ENCODE measurements at places on chromosomes 5 and 9.

- no peak for DNase-seq
These were observed 11.1 kb upstream of the NADK2 start for GRCh38 chr5:36252722-36253365.

- no peak for DNase-seq
These were observed 6.4 kb downstream of the PLIN2 start for GRCh38 chr9:19120877-19121276.

- no peak for DNase-seq
These were observed 15.8 kb downstream of the RAB14 start for GRCh38 chr9:121185774-121186403.

GRCh38 chr5:109929376-109929775, 239.6 kb downstream of the MAN2A1 start:
- no peak for DNase-seq

DNA sequence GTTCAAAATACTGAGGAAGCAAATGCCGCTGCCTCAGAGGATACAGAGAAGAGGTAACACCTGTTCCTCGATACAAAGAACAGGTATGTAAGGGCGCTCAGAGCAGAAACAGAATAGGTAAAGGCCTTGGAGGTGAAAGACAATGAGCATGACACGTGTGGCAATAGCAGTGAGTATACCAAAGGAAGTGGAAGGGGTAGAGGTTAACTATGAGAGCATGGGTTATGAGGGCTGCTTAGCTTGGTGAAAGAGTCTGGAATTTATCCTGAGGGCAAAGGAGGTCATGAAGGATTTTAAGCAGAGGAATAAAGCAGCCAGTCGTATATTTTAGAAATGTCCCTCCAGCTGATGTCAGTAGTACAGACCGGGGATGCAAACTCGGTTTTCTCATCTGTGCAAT, 269.8 kb upstream of the ZNF462 start:
- no peak for DNase-seq

- no peak for DNase-seq
These were observed 99.7 kb upstream of the CDKN2B start for GRCh38 chr9:22108581-22109370.

DNA sequence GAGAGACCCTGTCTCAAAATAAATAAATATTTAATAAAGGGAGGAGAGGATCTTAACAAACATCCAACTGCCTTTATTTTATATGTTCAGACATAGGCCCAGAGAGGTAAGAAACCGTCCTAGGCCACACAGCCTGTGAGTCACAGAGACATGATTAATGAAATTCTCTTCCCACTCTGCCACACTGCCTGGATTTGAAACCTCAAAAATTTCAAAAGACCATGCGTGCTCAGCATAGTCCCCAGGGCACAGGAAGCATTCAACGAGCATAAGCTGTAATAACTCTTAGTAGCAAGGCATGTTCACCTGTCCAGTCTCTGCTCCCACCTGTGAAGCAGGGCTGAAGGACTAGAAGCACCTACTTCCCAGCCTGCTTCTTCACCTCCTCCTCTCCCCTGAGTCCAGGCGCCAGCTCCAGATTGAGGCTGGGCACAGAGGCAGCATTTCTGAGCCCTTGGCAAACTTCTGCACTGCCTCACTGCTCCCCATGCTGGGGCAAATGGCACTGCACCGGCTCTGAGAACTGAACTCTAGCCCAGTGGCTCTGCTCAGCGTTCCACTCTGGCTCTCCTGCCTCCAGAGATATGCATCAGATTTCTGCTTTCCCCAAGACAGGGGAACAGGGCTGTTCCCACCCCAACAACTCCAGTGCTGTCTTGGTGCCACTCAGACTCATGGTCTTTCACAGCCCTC, 1.1 kb downstream of the FAT2 start:
- DNase-seq = no peak

GRCh38 chr5:67214036-67214435, 17.4 kb upstream of the CD180 start:
- DNase-seq = no peak

- DNase-seq = no peak
These were observed 3.8 kb downstream of the ZNF618 start for GRCh38 chr9:113879911-113880310.

DNA sequence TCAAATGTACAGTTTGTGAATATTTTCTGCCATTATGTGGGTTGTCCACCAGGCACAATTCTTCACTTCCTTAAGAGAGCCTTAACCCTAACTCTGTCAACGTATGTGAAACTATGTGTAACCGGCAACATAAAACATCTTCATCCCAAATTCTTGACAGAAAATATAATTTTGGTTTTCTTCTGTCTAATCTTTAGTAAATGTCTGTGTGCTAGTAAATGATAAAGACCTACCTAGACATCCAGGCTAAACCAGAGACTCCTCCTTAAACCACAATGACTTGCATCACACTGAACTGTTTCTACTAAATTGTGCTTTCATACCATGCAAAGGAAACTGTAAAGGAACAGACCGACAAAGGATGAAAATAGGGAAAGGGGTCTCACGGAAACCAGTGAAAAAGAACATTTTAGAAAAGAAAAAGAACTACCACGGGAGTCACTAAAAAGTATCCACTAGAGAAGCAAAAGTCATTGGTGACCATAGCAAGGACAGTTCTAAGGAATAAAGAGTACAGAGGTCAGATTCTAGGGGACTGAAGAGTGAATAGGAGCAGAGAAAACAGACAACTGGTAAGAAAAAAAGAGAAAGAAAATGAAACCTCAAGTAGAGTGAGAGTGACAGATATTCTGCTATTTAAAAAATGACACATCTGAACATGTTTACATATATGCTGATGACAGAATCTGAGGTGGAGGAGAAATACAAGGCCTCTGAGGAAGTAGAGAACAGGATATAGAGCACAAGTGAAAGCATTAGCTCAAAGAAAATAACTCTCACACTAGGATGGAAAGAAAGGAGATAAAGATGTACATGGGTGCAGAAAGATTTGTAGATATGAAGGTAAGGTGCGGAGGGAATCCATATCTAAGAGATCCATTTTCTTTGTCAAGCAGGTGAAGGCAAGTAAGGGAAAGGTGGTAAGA, 49.4 kb downstream of the FNIP1 start:
- no peak for DNase-seq

- DNase-seq = no peak
These were observed 53.6 kb downstream of the RAB24 start for GRCh38 chr5:177249761-177250537.

GRCh38 chr5:8209500-8209899, 340.6 kb downstream of the MTRR start:
- DNase-seq = no peak

DNA sequence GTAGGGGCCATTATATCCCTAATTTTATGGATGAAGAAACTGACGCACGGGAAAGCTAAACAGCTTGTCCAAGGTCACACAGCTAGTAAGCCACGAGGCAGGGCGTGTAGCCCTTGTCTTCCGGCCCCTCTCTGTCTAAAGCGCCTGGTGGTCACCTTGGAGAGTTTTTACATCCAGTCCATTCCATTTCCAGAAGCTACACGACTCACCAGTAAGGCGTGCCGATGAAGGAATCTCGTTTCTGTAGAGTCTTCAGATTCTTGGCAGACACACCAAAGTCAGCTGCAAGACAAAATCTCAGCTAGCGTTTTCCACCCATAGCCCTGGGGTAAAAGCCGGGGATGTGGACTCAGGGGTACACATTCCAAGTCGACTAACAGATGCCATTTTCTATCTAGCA, 80.5 kb downstream of the STK10 start:
- DNase-seq = no peak

DNA sequence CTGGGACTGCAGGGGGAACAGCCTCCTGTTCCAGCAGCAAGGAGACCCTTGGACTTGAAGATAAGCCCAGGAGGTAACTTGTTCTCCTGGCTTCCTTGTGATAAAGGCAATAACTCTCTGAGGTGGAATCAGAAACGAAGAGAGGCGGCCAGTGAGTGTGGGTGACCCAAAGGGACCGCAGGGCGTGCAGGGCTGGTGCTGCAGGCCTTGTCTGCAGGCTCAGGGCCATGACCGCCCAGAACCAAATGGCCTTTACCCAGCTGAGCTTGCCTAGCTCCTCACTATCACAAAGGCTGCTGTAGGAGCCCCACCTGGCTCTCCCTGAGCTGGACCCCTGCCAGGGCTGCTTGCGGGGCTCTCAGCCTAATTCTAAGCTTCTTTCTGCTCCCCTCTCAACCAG, 72.5 kb downstream of the NDFIP1 start:
- DNase-seq = no peak

- no peak for DNase-seq
These were observed 150.8 kb downstream of the MEF2C start for GRCh38 chr5:88732181-88732633.

- no peak for DNase-seq
These were observed 161.9 kb downstream of the MAPKAP1 start for GRCh38 chr9:125544988-125545651.

GRCh38 chr5:42950116-42950455, 90.0 kb downstream of the ANXA2R start:
- no peak for DNase-seq

DNA sequence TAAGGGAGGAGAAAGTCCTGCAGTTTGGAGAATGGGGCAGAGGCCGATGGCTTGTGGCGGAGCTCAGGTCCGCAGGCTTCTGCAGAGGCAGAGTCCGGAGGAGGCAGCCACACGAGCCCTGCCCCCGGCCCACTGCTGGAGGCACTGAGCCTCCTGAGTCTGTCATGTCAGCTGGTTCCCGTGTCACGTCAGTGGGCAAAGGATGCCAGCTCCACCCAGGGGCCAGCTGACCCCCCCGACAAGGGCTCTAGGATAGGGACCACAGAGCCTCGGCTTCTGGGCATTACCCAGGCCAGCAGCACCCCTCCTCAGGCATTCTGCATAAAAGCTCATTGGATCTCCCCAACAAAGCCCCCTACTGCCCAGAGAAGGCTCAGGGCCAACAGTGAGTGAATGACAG, 8.5 kb downstream of the SH3PXD2B start:
- no peak for DNase-seq

GRCh38 chr5:59287361-59287760, 606.2 kb downstream of the PDE4D start:
- DNase-seq = no peak

GRCh38 chr5:152844713-152845112, 439.6 kb upstream of the NMUR2 start:
- no peak for DNase-seq

DNA sequence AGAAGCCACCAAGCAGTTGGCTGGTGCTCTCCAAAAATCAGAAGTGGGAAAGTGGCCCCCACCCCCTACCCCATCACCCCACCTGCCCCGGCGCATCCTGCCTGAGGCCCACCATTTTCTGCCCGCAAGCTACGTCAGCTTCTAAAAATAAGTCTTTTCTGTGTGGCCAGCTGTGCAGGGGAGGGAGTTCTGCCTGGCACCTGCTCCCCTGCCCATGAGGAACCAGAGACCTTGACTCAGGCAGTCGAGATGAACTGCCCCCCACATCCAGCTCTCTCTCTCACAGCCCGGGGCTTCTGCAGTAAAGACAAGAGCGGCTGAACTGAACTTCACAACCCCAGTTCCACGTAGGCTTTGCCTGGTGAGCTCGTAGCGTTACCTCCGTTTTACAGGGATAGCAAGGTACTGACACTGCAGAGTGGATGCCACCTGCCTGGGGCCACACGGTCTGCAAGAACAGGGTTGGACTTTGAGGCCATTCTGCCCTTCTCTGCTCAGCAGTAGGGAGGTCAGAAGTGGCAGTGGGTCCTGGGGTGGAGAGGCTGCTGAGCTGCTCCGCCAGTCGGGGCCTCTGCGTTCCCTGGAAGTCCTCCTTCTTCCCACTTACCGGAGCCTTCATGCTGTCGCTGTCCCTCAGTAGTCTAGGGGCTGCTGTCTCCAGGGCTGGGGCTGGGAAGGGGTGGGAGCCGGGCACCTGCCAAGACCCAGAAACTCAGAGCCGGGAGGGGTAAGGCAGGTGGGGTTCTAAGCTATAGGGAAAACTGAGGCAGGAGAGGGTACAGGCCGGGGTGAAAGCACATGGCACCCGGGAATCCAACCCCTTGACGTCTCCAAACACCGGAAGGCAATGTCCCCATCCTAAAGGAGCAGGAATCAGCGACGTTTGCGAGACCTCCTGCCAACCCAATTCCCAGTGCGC, 781 bp downstream of the ST6GALNAC4 start:
- DNase-seq = no peak

- DNase-seq = no peak
These were observed 49.0 kb upstream of the SUSD3 start for GRCh38 chr9:93009337-93010015.

DNA sequence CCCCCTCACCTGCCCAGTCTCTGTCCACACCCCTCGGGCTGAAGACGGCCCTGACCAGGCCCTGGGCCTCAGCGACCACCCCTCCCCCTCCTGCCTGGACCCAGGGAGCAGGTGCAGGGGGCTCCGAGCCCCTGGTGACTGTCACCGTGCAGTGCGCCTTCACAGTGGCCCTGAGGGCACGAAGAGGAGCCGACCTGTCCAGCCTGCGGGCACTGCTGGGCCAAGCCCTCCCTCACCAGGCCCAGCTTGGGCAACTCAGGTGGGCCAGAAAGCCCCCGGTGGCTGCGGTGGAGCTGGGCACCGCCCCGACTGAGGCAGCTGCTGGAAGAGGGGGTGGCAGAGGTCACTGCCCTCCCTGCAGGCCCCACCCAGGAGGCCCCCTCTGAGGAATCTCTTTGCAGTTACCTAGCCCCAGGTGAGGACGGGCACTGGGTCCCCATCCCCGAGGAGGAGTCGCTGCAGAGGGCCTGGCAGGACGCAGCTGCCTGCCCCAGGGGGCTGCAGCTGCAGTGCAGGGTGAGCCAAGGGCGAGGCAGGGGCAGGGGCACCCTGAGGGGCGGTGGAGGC, 7.7 kb downstream of the ENTPD8 start:
- no peak for DNase-seq

DNA sequence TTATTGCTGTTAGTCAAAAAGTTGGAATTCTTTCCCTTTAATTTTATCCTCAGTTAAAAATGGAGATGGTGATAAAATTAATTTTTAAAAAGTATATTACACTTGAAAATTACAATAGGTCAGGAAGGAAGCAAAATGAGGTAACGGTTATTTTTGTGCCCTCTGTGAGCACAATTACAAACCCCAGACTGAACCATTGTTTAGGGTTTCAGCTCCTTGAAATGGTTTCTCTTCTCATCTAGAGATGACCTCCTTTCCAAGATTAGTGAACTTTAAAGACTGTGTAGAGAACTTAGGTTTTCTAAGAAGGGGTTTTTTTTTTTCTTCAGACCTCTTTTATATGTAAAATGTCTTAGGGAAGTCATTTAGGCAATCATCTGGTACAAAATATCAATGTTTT, 126.2 kb upstream of the CHD1 start:
- DNase-seq = no peak

GRCh38 chr5:116404792-116405191, 169.8 kb downstream of the SEMA6A start:
- no peak for DNase-seq

DNA sequence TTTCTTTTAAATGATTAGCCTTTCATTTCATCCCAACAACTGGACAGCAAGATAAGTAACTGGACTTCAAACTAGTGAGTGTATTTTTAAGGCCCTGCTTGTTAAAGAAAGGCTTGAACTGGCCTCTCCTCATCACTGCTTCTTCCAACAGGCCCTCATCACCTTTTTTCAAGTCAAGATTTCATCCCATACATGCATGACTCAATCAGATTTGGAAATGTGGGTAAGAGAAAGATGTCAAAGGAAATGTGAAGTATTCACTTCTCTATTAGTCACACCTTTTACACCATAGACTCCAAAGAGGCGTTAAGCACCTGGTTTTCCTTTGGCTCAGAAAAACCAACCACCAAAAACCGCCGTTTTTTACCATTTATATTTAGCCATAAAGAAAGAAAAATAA, 4.9 kb downstream of the NR4A3 start:
- DNase-seq = no peak
